ENCODE measurements at places on chromosomes 2 and 18.

- DNase-seq: no peak
Measured at GRCh38 chr2:40448476-40449079, 3.3 kb downstream of the SLC8A1 start.

DNA sequence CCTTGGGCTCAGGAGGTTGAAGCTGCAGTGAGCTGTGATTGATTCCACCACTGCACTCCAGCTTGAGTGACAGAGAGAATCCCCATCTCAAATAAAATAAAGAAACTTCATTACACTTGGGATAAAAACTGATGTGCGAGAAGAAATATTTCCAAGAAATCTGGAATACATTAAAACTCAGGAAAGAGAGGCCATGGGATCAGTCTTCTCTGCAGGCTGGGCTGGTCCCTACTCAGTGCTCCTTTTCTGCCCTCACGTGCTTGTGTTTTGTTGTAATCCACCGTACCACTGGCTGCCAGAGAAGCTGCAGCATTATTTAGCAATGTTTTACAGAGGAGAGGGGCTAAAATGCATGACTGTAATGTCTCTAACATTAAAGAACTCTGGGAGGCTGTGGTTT lies 282.0 kb downstream of the SLC8A1 start:
- no peak for DNase-seq

- DNase-seq: no peak
Measured at GRCh38 chr2:183495589-183496267, 371.5 kb downstream of the NUP35 start.

- no peak for DNase-seq
Measured at GRCh38 chr2:32947484-32948143, 861 bp downstream of the LTBP1 start.

DNA sequence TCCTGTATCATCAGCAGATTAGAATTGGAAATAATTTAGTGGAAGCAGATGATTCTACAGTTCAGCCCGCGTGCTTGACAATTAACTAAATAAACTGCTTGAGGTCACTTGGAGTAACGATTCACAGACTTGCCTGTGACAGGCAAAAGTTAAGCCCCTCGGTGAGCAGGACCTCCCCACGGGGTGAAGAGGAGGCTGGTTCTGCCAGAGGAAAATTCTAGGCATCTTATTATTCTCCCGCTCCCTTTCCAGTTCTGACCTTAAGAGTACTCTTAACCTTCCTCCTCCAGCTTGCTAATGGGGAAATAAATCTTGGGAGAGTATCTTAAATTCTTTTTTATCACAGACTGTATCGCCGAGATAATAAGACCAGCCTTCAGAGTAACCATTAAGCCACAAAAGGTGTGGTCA lies 169.7 kb upstream of the SMAD2 start:
- no peak for DNase-seq

- DNase-seq: no peak
Measured at GRCh38 chr18:2482706-2483475, 88.4 kb downstream of the METTL4 start.

DNA sequence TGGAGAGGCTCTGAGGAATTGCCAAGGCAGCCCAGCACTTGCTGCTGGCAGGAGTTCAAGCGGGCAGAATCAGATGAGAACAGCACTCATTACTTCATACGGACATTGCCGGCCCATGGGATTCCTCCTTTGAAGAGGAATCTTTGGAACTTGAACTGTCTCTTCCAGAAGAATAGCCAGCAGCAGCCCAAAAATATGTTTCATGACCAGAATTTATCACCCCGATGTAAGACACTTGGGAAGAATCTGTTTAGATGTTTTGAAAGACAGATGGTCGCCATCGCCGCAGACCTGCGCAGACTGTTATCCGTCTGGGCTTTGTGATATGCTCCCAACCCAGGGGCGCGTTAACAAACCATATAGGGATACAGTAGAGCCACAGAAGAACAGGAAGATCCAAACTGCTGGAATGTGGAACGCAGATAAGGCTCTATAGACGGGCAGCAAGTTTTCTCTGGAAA lies 3.7 kb upstream of the ADI1 start:
- no peak for DNase-seq

GRCh38 chr2:221415789-221416188 lies 156.3 kb downstream of the EPHA4 start:
- DNase-seq: no peak

DNA sequence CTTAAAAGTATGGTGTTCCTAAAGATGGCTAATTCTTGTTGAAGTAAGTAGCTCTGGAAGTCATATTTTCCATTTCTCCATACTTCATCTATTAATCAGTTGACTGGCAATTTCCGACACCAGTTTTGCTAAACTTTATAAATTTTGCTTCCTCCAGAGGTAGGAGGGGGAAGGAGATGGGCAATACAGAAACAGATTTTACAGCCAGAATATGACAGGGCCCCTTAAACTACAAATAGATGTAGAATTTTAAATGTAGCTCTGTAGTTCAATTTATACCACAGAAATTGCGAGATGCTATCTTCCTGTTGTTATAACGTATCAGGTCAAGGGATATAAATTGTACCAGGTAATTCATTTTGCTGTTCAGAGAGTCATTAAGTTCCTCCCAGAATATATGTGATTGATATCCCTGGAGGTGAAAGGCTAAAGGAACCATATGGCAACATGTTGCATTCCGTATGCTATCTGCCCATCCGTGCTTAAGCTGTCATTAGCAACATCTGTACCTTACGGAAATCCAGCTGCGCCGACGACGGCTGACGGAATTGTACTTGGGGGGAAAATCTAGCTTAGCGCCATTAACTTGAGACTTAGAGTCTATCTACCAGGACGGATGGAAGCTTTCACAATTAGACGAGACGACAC lies 8.4 kb upstream of the NR4A2 start:
- no peak for DNase-seq

- DNase-seq: no peak
Measured at GRCh38 chr2:44126106-44126797, 42.4 kb upstream of the PPM1B start.

GRCh38 chr2:65835975-65836549 lies 403.7 kb upstream of the SPRED2 start:
- DNase-seq: no peak

DNA sequence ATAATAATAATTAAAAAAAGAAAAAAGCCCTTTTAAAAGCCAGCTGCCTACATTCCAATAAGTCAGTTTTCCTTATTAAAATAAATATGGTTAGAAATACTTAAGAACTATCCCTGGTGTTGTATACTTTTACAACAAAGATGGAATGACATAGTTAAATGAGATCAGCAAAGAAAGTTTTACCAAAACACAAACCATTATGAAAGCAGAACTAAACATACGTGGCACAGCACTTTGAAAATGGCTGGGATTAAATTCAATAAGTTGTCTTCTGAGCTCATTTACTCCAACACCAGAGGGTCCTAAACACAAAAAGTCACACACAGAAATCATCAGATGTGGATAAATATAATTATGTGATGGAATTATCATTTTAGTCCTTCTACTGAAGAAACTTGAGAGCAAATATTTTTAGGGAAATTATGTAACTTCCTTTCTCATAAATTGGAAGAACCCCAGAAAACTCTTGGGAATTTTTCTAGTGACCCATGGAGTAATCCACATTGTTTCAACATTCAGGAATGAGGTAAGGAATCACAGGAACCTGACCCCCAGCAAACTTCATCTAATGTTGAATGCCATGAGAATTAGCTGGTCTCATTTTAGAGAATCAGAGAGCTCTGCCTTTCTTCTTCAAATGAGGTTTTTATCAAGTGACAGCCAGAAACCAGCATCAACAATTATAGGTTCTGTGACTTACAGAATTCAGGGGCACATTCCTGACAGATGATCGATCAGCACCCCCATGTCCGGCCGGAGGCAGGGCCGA lies 11.5 kb upstream of the TMEM237 start:
- DNase-seq: no peak

GRCh38 chr2:126784621-126785020 lies 114.1 kb upstream of the TEX51 start:
- no peak for DNase-seq

DNA sequence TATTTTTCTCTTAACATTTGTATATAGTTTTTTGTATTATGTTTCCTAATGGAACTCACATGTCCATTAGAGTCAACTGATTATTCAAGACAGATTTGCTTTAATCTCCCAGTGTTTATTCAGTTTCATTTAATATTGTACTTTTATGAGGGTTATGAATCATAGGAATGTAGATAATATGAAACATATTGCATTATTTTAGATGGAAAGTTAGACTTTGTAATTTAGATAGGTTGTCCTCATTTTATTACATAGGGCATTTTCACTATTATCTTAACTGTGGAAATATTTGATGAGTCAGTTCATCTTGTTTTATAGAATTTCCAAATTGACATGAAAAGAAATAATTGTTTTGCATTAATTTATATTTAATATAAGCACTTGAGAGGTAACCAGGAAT lies 240.8 kb downstream of the PLCL1 start:
- no peak for DNase-seq

Data from GOT3 (cell line).